ENCODE measurements at places on chromosomes 1 and 21.

GRCh38 chr1:180888870-180889269, 23.8 kb upstream of the KIAA1614 start:
- DNase-seq, result no peak

- DNase-seq, result no peak
Observed at GRCh38 chr1:240415532-240415931, 196.4 kb downstream of the GREM2 start.

GRCh38 chr1:184037849-184038591, 492 bp upstream of the COLGALT2 start:
- no peak for DNase-seq

GRCh38 chr1:8711873-8712412, 105.5 kb downstream of the RERE start:
- no peak for DNase-seq

DNA sequence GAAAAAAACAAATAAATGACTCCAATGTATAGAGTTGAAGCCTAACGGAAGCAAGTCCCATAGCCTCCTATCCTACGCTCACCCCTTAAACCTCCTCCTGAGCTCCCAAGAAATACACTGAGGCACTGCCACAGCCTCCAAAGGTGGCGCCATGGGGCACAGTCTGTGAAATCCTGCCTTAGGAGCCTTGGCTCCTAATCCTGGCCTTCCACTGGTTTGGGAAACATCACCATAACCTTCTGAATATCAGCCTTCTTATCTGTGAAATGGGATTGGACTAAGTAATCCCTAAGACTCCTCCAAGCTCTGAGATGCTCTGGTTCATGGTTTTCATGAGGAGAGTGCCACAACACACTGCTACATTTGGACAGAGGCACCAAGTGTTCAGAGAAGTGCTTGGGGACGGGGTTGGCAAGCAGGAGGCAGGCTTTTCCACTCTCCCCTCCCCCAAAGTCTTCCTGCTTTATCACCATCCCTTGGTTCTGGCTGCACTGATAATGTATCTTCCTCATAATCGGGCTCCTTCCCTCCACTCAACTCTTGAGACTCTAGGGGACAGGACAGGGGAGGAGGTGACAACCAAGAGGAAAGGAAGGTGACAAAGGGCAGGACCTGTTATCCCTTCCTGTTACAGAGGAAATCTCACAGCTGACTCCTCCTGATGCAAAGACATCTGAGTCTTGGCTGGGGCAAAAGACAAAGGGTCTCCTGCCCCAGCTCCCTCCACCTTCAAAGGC, 2.7 kb downstream of the SLAMF7 start:
- no peak for DNase-seq

DNA sequence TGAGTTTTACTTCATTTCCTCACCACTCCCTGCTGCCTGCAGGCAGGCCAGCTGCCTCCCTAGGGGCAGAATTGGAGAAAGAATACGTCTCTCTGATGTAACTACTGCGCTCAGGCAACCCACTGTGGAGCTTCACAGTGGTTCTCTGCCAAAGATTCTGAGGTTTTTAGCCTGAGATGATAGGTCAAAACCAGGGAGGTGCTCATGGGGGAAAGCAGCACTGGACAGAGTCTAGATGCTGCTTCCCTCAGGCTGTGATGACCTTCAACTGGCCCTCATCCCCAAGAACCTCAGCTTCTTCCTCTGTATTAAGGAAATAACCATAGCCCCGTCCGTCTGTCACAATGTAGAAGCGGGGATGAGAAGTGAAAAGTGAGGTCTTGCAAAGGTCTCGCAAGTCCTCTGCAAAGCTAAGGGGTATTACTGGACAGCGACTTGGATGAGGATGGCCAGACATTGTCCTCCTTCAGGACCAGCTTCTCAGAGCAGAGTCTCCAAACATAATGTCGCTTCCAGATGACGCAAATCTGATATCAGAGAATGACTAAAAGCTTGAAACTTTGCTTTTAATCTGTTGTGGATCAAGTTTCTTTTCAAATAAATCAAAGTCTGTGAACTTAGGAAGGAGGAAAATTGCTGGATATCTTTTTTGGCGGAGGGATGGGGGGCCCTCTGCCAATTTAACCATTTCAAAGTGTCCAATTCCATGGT, 65.9 kb upstream of the ATP5PO start:
- no peak for DNase-seq

- peak; percentile 5 for DNase-seq
Observed at GRCh38 chr1:35640380-35641232, 720 bp downstream of the PSMB2 start.

DNA sequence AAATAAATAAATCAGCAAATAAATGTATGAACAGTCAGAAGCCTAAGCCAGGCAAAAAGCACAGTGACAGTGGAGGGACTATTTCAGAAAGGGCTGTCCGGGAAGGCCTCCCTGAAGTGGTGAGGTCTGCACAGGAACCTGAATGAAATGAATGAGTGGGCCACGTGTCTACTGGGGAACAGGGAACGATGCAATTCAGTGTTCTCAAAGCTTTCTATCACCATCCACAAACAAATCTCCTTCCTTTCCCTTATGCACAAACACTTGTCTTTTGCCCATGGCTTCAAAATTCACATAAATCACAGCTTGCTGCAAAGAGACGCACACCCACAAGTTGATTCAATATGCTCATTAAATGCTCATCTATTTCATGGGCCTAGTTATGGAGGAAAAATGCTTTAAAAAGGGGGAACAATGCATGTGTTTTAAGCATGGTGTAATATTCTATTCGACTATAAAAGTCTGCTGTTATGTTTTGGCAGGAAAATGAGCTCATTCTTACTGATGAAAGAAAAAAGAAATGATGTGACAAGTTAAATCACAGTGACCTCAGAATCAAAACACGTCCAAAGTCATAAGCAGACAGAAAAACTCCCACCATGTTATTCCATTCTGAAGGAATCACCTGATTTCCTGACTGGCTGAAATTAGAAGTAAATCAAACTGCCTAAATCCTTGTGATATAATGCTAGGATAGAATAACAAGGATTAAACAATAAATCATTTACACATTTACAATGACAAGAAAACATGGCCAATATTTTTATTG, 21.6 kb downstream of the URB1 start:
- DNase-seq, result no peak

DNA sequence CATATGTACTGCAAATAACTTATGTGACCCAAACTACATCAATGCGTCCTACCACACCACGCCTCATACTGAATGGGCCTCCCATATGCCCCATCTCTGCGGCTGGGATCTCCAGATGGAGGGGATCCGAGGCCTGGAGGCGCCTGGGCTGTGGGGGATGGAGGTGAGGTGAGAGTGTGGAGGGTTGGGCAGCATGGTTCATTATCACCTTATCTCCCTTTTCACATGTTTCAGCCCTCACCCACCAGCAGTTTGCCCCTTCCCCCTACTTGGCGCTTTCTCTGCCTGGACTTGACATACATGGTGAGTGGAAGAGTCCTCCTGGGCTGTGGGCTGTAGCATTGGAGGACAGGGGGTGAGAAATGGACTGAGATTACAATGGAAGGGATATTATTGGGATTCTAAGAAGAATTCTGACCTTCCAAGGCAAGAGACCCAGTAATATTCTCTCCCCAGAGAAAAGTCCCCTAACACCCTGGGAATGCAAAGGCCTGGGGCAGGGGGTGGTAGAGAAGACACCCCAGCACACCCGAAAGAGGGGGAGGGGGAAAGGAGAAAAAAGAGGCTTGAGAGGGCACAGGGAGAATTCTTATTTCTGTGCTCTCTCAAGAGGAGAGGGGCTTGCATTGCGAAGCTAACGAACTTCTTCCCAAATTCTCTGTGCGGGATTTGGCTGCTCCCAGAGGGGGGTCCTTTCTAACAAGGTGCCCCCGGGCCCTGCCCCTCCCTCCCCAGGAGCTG, 61.4 kb downstream of the MEF2D start:
- no peak for DNase-seq

DNA sequence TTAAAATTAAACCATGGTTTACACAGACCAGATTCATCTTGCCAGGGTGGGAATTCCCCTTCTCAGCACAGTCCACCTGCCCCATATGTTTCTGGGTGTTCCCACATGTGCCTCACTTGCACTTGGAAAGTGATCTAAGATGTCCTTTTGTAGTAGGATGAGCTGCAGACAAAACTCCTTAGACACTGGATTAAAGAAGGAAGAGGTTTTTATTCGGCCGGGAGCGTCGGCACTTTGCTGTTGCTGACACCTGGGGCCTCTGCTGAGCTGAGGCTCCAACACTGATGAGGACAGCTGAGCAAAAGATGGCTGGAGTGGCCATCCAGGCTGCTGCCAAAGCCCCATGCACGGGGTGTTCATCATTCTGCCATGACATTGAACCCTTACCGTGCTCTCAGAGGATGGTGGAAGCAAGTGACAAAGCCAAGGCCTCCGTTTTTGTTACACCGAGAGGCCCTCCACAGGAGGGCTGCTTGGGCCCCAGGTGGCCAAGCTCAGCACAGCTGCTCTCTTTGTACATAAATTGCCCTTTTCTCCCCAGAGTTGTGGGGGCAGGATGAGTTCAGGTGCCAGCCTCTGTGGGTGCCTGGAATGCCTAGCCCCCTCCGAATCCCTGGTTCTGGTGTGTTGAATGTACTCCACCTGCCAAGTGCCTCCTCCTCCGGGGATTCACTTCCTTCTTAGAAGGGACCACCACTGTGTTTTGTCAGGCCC, 7.3 kb upstream of the ACOT11 start:
- DNase-seq, result no peak

DNA sequence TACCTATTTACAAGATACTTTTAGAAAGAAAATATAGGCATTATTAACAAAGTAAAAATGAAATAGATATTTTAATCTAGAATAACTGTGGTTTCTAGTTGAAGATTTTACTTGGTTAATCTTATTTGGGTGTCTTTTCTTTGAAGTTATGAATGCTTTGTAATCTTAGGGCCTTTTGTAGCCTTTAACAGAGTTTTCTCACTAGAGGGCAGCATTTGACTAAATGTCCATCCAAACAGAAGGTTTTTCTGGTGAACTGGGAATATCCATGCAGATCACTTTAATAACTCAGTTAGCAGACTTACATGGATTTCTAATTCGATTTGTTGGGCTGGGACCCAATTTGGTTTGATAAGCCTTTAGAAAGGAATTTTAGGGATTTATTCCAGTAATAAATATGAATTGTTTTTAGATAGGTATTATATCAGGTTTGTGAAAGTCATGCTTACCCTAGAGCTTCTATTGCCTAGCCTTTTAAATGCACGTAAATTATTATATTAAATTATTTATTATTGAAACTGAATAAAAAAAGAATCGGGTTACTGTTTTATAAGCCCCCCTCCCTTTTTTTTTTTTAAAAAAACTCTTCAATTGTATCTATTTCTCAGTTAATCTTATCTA, 119.7 kb downstream of the ZNF326 start:
- peak; percentile 18 for DNase-seq

DNA sequence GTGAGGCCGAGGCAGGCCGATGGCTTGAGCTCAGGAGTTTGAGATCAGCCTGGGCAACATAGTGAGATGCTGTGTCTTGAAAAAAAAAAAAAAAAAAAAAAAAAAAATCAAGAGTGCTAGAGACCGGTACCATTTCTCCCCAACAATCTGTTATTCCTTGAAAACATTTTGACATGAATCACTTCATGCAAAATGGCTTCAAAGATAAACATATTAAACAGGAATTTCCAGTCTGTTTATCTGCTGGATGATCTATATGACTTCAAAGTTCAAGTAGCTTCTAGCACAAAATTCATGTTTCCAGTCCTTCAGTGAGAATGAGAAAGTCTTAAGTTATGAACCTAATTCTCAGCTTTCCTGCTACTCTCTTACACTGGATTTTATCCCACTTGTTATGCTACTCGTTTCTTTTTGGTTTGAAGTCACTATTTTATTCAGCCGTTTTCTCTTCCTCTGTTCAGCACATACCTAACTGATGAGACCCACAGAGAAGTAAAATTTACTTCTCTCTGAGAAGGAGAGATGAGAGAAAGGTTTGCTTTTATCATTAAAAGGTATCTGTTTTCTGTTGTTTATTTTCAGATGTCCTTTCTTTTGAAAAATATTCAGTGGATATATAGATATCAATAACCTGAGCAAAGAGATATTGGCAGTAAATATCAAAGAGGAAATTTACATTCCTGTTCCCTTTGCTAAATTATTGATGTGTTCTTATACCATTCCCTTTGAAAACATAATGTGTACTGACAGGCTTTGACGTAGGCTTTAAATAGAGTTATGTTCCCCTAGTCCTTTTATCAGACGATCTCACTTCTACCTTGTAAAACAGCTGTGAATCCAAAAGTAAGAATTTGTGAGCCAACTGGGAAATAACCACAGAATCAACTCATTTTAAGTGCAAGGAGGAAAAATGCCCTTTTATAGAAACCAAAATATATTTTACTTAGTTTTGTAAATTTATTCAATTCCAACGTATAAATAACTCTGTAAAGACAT, 38.2 kb downstream of the CD46 start:
- DNase-seq, result no peak

GRCh38 chr1:197843401-197843800, 59.0 kb upstream of the C1orf53 start:
- DNase-seq, result no peak

- peak; percentile 49 for DNase-seq
Observed at GRCh38 chr1:42952303-42953001, 6.2 kb downstream of the SLC2A1 start.

- no peak for DNase-seq
Observed at GRCh38 chr1:9538669-9539164, 548 bp upstream of the SLC25A33 start.

DNA sequence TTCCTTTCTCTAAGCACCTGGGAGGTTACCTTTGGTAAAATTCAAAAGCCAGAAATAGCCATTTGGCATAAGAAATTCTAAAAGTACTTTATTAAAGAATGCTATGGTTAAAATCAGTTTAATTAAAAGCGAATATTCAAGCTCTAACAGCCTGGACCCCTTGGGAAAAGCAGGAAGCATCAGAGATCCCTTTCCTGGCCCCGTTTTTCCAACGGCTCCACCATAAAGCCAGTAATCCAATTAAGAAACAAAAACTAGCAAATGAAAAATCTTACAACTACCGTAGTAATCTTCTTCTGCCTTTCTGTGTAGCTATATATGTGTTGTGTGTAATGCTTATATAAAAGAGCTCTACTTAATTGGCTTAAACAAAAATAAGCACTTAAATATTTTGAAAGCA, 33.5 kb upstream of the NEK2 start:
- DNase-seq, result no peak

DNA sequence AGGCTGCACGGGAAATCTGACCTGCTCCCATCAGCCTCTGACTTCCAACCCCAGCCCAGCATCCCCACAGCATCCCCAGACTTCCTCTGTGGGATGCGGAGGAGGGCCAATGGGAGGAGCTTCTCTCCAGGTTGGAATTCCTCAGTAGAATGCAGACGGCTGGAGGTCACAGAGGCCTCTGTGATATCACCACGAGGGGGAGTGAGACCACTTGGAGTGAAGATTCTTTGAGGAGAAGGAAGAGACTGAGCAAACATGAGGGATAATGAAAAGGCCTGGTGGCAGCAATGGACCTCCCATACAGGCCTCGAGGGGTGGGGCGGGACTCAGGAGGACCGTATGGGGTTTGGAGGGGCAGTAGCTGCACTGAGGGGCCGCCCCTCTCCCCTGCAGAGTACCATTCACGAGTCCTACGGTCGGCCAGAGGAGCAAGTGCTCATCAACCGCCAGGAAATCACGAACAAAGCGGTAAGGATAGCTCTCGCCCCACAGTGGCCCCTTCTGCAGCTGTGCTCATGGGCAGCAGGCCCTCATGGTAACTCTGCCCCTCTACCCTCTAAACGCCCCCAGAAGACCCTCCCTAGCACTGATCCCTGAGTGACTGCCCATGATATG, at the start of gene CATSPER4:
Gene CATSPER4, plus strand, starts transcription at position 230 of the 615 bp plus-strand sequence. Its CDS starts 26 bp downstream, at position 256.
- DNase-seq, result peak; percentile 46

- DNase-seq, result no peak
Observed at GRCh38 chr1:23924601-23925000, 11.4 kb upstream of the CNR2 start.

GRCh38 chr1:33316601-33317000, 4.3 kb downstream of the A3GALT2 start:
- no peak for DNase-seq

GRCh38 chr21:14846621-14847020, 218.2 kb downstream of the NRIP1 start:
- DNase-seq, result no peak
